ENCODE measurements at places on chromosomes 7 and 10.

GRCh38 chr10:31215052-31215451, 104.0 kb upstream of the ZEB1 start:
- DNase-seq: no peak

- no peak for DNase-seq
Observed at GRCh38 chr10:22570234-22570633, 144.1 kb downstream of the PIP4K2A start.

- DNase-seq: no peak
Observed at GRCh38 chr10:12962556-12962955, 39.0 kb downstream of the CCDC3 start.

DNA sequence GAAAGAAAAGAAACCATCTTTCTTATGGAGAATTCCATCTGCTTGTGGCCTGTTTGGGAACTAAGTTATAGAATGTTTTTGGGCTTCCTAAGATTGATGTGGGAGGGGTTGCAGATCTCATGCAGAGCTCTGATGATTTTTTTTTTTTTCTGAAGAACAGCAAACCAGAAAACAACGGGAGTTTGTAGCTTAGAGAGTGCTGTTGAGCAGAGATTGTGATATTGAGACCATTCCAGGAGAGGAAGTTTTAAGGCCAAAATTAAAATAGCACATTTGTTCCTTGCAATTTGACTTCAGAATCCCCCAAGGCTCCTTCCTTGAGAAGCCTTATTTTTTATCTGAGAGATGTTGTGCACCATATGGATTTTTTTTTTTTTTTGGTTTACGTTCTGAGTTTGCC, 159.5 kb upstream of the NRP1 start:
- no peak for DNase-seq

DNA sequence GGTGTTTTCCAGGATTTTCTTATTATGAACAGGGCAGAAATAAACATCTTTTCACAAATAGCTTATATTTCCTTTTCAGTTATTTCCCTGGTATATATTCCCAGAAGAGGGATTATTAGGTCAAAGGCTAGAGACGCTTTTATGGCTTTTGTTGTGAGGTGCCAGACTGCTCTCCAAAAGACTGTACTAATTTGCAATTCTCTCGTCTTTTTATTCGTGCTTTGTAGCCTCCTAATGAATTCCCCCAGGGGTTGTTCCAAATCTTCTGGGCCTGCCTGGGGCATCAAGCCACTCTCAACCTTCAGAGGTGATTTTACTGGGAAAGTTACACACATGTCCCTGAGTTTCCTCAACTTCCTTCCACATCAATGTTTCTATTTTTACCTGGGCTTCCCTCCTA, 34.0 kb upstream of the R3HCC1L start:
- DNase-seq: no peak

GRCh38 chr10:110737886-110738634, 93.9 kb downstream of the RBM20 start:
- DNase-seq: no peak

DNA sequence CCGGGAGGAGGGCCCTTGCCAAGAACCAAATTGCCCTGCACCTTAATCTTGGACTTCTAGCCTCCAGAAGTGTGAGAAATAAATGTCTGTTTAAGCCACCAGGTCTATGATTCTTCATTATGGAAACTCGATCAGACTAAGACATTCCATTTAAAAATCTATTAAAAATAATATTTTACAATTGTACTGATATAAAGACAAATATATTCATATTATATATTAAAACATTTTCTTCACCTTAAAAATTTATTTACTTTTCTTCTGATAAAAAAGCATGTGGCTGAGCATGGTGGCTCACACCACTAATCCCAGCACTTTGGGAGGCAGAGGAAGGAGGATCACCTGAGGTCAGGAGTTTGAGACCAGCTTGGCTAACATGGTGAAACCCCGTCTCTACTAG, 72.4 kb upstream of the CHST15 start:
- no peak for DNase-seq

GRCh38 chr7:93933156-93933555, 11.6 kb downstream of the GNG11 start:
- DNase-seq: no peak

DNA sequence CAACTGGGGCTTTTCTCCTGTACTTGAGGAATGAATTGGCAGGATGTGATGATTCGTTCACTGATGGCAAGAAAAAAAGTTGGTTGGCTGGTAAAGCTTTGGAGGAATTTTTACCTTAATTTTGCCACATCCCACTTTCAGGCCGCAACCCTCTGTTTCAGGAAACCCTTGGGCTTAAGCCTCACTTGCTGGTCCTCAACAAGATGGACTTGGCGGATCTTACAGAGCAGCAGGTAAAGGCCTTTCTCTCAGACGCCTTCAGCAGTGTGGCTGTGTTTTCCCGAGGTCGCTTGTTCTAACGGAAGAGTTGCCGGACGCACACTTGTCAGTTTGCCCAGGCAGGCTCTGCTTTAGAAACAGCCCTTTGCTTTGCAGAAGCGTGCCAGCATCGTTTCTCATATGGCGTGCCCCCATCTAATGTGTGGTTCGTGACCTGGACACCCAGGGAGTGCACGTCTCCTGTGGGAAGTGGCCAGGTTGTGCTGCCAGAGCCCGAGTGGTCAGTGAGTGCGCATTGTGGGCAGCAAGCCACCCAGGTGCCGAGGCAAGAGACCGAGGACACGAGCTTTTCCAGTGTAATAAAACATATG, 2.2 kb downstream of the MTG1 start:
- DNase-seq: no peak

GRCh38 chr10:75803816-75804552, 372.6 kb downstream of the LRMDA start:
- DNase-seq: no peak

DNA sequence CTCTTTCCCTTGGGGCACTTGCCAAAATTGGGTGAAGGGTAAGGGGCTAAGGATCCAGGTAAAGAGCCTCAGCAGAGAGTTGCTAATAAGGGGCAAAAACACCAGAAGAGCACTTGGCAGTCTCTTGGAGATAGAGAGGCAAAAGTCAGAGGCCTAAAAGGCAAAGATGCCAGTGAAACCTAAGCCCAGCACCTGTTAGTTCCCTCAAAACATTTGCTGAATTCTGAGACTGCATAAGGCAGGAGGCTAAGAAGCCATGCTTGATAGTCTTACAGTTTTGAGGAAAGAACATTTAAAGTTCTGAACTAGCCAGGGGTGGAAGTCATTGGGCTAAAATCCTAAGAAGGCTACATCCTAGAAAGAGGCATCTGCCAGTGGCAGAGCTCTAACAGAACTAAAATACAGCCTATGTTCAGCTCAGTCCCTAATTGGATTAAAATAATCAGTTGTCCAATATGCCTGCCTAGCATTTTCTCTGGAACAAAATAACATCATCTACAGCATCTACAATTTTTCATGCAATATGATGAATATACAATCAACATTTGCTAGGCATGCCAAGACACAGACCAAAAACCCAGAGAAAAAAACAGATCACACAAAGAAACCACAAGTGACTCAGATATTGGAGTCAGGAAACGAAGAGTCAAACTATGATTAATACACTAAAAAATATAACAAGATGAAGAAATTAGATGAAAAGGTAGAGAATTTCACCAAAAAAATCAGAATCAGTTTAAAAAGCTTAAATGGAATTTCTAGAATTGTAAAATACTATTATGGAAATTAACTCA, 7.7 kb downstream of the HTR7 start:
- DNase-seq: no peak

DNA sequence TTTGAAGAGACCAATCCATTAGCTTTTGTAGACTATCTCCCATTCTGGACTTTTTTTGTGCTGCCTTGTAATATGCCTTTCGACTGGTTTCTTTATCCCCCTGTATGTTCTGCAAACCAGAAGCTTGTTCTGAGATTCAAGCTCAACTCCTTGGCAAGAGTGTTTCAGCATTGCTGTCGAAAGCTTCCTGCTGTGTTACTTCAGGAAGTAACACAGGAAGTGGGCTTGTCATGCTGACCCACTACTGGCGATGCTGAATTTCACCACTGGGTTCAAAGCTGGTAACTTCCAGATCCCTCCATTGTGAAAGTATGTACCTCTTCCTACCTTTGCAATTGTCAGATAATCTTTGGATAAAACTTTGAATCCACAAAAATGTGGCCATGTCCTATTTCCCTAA, 57.9 kb upstream of the INSYN2A start:
- no peak for DNase-seq

DNA sequence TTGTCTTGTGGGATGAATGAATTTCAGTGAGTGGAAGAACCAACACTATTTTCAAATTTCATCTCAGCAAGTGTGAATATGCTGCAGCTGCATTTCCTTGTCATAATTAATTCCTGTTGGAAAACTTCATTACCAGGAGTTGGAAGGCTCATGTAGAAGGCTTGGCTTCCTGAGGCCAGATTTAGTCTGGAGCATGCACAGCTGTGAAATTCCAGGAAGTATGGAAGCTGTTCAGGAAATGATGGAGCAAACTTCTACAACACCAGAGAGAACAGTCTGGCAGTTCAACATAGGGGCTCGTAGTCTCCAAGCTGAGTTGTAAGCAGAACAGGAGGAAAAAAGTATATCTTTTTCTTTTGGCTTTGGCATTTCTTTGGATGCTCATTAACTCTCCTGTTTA, 1439.9 kb upstream of the CELF2 start:
- DNase-seq: no peak

GRCh38 chr10:93600446-93601145, 439 bp downstream of the RBP4 start:
- no peak for DNase-seq

DNA sequence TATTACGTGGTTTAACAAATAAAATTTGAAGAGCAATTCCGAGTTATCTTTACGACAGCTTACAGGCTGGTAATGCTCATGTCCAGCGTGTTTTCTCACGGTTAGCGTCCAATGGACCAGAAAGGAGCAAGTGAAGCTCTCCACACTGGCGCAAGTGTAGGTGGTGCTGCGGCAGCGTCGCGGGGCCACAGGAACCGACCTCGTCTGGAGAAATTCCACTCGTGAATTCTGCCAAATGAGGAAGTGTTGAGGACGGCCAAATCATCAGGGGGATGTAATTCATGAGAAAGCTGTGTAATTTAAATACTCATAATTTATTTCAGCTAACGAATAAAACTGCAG, 350 bp upstream of the ZNF37A start:
- DNase-seq: no peak

- DNase-seq: no peak
Observed at GRCh38 chr10:62844280-62845011, 28.3 kb upstream of the EGR2 start.

DNA sequence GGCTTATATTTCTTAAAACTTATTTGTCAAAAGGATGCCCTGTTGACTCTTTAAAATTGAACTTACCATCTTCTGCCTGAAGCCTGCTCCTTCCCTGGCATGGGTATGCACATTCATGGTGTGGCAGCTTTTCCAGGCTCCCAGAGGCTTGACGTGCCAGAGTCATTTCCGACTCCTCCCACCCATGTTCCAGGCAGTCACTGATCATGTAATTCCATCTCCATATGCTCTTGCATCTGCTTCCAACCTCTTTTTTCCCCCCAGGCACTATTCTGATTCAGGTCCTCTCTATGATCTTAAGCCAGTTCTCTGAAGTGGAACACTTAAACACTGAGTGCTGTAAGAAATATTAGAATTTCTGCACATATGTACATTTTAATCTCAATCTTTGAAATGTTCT, 82.2 kb downstream of the CFAP58 start:
- DNase-seq: no peak

GRCh38 chr7:141484907-141485306, 66.3 kb upstream of the AGK start:
- no peak for DNase-seq

GRCh38 chr7:21587139-21587784, 44.4 kb downstream of the DNAH11 start:
- DNase-seq: no peak

GRCh38 chr7:46206476-46207060, 285.5 kb upstream of the IGFBP3 start:
- no peak for DNase-seq

- no peak for DNase-seq
Observed at GRCh38 chr10:67669978-67670377, 26.0 kb downstream of the CTNNA3 start.

DNA sequence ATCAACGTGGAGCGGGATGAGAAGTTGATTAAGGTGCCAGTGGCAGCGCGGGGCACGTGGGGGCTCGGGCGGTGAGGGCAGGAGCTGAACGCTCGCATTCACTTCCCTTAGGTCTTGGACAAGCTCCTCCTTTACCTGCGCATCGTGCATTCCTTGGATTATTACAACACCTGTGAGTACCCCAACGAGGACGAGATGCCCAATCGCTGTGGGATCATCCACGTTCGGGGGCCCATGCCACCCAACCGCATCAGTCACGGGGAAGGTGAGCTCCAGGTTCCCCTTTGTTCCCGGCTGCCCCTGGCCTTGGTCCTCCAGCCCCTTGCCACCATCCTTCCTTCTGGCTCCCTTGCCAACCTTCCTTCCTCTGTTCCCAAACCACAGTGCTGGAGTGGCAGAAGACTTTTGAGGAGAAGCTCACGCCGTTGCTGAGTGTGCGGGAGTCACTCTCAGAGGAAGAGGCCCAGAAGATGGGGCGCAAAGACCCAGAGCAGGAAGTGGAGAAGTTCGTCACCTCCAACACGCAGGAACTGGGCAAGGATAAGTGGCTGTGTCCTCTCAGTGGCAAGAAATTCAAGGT, 2.5 kb downstream of the UFSP1 start:
- no peak for DNase-seq

GRCh38 chr7:41700044-41700471, 2.8 kb downstream of the INHBA start:
- DNase-seq: no peak

GRCh38 chr7:53131697-53132096, 96.3 kb downstream of the POM121L12 start:
- DNase-seq: no peak

DNA sequence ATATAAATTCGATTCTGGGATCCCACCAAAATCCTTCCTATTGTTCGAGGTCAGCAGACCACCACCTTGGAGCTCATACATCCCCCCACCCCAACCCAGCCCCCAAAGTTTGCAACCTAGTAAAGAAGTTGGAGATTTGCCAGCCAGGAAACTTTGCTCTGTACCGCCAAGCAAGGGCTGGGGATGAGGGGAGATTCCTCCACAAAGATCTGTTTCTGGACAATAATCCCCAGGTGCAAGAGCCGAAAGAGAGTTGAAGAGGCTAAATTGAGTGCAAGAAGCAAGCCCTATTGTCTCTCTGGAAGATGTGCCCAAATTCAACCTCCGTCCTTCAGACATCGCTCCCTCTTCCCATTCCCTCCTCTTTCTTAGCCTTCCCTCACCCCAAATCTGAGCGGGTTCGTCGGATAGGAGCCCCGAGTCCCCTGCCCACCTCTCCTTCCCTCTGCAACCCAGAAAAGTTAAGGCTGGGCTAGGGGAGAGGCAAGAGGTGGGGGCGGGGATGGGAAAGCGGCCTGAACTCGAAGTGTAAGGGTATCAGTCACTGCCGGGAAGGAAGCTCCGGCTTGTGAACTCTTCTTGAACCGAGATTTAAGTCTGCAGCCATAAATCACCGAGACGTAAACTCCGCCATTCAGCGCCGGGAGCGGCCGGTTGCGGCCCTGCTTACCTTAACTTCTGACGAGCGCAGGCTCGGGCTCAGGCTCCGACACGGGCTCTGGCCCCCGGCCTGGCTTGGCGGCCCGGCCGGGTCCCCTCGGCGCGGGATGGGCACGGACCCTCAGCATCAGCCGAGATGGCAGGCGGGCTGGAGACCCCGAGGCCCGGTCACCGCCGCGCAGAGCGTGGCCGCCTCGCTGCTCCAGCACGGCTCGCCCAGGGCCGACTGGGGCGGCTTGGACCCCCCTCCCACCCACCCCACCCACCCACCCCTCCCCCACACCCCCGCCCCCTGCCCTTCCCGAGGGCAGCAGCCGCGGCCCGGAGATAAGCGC, 10.8 kb upstream of the HOXA2 start:
- DNase-seq: no peak

- DNase-seq: no peak
Observed at GRCh38 chr7:122913608-122914007, 27.3 kb upstream of the CADPS2 start.

All from stimulated activated CD8-positive, alpha-beta memory T cell treated with anti-CD3 and anti-CD28 coated beads, Interleukin-4, amount 100 ng/mL, for 1 hour (primary cell).